Stimulated activated CD8-positive, alpha-beta memory T cell treated with anti-CD3 and anti-CD28 coated beads, Interleukin-7, amount 100 ng/mL, for 1 hour (primary cell): ENCODE measurements at places on chromosomes 5 and 9.

GRCh38 chr5:160271396-160271795, 41.0 kb downstream of the CCNJL start:
- no peak for DNase-seq

DNA sequence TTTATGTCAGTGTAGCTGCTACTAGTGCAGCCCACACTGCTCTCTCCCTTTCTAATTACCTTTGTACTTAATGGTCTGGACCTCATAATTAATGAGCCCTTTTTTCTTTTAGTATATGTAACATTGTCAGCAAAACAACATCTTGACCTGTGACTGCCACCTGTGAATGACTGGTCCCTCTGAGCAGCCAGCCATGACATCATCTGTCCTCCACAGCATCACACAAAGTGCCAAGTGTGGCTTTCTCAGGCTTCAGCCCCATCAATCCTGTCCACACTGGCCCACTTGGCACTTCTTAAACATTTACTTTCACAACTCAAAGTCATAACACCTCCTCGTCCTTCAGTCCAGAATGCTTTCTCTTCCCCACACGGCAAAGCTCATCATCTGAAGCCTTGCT, 104.7 kb downstream of the GPR21 start:
- no peak for DNase-seq

DNA sequence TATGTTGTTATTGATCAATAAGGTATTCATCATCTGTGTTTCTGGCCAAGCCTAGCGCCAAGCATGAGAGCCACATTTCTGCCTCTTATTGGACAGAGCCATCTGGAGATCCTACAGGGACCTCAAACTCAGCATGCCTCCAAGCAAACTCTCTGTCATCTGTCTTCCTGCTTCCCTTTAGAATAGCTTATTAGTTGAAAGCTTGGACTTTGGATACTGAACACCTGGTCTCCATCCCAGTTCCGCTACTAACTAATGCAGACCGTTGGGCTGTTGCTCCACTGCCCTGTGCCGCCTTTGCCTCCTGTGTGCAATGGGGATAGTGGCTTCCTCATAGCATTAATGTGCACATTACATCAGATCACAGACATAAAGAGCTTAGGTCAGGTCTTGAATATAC, 65.5 kb downstream of the MAP1B start:
- no peak for DNase-seq

- DNase-seq, result no peak
These were observed 74.1 kb upstream of the PIK3R1 start for GRCh38 chr5:68141494-68141893.

DNA sequence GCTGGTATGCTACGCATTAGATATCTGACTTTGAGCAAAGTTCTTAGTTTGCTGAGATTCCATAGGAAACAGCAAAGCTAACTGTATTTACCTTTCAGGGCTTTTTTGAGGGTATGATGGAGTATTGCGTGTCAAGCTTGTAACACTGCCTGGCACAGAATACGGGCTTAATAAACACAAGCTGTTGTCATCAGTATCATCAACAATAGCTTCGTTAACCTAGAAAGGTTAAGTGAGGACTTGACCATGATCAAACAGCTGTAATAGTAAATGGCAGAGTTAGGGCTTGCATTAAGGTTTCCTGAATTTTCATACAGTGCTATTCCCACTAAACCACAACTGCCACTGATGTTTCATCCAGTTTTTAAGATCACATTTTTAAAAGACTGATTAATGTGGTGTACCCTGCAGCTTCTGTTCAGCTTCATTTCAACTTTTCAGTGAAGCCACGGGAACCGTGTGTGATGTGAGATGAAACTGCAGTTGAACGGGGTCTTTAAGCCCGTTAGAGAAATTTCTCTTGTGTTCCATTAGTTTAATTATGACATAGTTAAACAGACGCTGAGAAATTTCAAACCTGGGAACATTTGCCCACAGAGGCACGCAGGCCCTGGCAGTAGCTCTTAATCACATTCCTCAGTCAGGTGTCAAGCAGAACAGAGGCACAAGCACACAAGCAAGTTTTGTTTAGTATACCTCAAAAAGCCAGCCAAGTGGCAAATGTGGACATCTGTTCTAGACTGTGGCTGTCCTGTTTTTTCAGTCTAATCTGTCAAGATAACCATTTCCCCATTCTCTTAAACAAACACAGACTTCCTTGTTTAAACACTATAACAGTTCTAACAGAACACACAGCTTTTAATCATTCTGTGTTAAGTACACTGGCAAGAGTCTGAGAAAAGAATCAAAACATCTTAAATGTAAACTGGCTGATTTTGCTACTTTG, 147.1 kb downstream of the ZNF608 start:
- DNase-seq, result no peak

GRCh38 chr9:90909225-90909624, 107.6 kb downstream of the SYK start:
- DNase-seq, result no peak

- no peak for DNase-seq
These were observed 3.9 kb downstream of the TEX48 start for GRCh38 chr9:114678130-114678529.

DNA sequence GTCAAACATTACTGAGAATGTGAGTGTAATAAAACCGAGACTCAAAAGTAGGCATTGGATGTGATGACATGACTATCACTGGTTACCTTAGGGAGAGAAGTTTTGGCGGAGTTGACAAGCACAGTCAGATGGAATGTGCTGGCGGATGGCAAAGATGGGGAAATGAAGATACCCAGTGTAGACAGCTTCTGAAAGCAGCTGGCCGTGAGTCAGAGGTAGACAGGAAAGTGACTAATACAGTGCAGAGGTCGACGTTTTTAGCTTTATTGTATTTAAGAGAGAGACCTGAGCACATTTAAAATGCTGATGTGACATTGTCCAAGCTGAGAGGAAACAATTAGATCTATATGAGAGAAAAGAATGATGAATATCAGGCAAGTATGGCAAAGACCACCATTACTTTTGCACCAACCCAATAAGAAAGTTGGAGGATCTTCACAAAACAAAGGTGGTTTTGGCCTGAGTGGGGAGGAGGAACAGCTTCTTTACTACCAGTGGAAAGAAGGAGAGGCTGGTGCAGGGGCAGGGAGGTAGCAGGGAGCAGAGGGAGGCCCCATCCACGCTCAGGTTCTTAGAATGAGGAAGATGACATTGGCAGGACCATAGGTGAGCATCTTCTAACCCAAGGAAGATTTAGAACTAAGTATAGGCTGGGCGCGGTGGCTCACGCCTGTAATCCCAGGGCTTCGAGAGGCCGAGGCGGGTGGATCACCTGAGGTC, 36.7 kb upstream of the KCNIP1 start:
- no peak for DNase-seq
